Suprapubic skin (tissue), 4 donors: ENCODE measurements at places on chromosomes 7 and 10.

DNA sequence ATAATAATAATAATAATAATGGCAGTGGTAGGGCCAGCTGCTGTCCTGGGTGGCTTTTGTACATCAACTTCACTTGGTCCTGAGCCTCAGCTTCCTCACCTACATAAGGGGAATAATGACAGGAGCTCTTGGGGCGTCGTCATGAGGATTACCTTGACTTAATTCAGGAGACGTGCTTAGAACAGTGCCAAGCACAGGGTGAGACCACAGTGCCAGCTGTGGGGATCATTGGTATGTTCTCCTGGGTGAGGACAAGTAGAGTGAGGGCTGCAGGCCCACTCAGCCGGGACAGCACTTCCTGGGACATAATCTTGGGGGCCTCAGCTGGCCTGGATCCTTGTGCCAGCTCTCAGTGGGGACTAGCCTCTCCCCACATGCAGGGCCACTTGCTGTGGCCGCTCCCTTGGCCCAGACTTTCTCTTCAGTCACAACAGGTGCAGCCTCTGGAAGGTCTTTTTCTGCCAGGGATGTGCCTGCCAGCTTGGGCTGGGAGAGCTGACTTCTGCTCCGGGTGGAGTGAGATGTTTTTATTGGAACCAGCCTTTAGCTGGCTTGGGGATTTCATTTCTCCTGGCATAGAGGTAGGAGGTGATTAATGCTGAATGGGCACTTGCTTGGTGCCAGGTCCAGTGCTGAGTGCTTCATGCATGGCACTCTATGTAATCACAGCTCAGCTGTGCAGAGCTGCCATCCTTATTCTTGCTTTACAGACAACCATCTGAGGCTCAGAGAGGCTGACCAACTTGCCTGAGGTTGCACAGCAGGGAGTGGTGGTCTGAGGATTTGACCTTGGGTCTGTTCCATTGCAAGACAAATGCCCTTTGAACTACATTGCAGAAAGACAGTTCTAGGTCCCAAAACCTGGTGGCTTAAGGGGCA, 45.3 kb downstream of the TSPAN15 start:
- DNase-seq: no peak

- DNase-seq: no peak
Measured at GRCh38 chr7:85469446-85470010, 282.7 kb upstream of the SEMA3D start.

- no peak for DNase-seq
Measured at GRCh38 chr10:78459639-78460037, 426.0 kb downstream of the RPS24 start.

DNA sequence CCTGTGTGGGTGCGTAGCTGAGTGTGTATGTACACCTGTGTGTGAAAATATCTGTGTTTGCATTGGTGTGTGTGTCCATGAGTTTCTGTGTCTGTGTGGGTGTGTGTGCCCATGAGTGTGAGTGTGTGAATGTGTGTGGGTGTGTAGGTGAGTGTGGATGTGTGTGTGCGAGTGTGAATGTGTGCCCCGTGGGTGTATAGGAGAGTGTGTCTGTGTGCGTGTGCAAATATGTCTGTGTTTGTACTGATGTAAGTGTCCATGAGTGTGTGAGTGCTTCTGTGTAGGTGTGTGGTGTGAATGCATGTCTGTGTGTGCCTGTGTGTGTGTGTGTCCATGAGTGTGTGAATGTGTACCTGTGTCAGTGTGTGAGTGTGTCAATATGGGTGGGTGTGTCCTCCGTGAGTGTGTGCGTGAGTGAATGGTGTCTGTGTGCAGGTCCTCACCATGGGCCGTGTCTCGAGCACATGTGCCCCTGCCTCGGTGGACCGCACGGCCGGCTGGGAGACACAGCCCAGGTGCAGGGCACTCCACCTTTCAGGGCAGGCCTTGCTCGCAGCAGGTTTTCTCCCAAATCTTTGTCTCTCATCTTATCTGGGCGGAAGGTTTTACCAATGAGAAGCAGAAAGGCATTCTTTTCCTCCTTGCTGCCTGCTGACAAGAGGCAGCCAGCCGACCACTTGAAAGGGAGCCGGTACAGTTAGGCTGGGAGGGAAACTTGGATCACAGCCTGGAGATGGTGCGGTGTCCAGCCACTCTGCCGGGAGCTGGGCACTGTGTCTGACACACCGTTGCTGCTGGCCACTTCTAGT, 107.1 kb upstream of the FAM20C start:
- no peak for DNase-seq

DNA sequence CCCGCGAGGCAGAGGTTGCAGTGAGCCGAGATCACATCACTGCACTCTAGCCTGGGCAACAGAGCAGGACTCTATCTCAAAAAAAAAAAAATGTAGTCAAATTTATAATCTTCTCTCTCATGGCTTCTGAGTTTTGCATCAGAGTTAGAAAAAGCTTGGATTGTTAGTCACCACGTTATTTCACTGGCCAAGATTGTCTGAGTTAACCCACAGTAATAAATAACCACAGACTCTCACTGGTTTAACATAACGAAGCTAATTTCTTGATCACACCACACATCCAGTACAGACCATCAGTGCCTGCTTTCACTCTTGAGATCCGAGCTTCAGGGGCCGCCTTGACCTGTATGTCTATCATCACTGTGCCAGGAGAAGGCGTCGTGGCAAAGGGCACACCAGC, 116.8 kb upstream of the JCAD start:
- no peak for DNase-seq

GRCh38 chr7:107725138-107725740, 18.7 kb upstream of the CBLL1 start:
- no peak for DNase-seq

- no peak for DNase-seq
Measured at GRCh38 chr10:3148041-3148440, 24.5 kb downstream of the PITRM1 start.

- DNase-seq: no peak
Measured at GRCh38 chr7:18370633-18371032, 124.9 kb upstream of the HDAC9 start.

GRCh38 chr7:18553605-18554003, 58.1 kb downstream of the HDAC9 start:
- DNase-seq: no peak

DNA sequence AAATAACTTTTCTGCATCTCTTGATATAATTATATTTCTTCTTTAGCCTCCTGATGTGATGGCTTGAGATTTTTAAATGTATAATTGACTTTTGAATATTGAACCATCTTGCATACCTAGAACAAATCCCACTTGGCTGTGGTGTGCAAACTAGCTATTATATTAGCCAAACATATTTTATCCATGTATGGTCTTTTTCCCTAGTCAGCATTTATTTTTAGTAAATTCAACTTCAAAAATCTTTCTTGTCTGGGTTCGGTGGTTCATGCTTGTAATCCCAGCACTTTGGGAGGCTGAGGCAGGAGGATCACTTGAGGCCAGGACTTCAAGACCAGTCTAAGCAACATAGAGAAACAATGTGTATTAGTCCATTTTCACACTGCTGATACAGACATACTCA, 386.6 kb upstream of the VWC2 start:
- DNase-seq: no peak

- no peak for DNase-seq
Measured at GRCh38 chr7:126605056-126605455, 647.7 kb downstream of the GRM8 start.

DNA sequence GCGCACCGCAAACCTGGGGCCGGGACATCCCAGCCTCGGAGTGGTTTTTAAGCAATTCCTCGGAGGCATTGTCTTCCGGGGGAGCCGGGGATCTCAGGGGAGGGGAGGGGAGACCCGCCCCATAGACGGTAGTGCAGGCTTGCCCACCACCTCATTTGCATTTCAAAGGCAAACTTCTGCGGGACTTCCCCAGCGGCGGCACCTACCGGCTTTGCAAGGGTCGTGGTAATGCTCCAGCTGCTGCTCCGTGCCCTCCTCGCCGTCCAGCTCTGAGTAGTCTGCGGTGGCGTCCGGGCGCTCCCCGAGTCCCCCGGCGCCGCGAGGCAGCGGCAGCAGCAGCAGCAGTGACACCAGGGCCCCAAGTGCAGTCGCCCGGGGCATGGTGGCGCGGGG, 425 bp downstream of the TLL2 start:
- DNase-seq: no peak

DNA sequence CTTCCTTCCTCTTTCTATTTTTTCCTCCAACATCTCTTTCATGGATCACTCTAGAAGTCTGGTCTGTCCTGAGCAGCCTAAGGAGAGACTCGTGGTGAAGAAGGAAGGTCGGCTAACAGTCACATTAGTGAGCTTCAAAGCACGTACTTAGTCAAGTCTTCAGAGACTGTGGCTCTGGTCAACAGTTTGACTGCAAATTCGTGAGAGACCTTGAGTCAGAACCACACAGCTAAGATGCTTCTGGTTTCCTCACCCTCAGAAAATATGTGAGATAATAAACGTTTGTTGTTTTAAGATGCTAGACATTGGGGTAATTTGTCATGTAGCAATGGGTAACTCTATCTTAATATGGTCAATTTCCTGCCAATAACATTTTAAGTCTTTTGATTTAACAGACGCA, 126.2 kb upstream of the LRRN3 start:
- no peak for DNase-seq

- DNase-seq: peak; percentile 86
Measured at GRCh38 chr10:123582084-123582989, 83.8 kb upstream of the GPR26 start.

- no peak for DNase-seq
Measured at GRCh38 chr7:6579446-6579845, 2.2 kb downstream of the ZDHHC4 start.

- peak; percentile 26 for DNase-seq
Measured at GRCh38 chr7:3032256-3032655, 11.4 kb downstream of the CARD11 start.

- peak; percentile 60 for DNase-seq
Measured at GRCh38 chr7:128839751-128840177, 9.6 kb downstream of the FLNC start.
